ENCODE measurements at places on chromosomes 12 and 14. TPM values are rescaled to one million over a fixed set of nuclear protein-coding genes. Genes with fewer than 3 reads are reported as not detected.
A peak's percentile ranks its signal among the peaks of the same experiment; 100 is the strongest.

DNA sequence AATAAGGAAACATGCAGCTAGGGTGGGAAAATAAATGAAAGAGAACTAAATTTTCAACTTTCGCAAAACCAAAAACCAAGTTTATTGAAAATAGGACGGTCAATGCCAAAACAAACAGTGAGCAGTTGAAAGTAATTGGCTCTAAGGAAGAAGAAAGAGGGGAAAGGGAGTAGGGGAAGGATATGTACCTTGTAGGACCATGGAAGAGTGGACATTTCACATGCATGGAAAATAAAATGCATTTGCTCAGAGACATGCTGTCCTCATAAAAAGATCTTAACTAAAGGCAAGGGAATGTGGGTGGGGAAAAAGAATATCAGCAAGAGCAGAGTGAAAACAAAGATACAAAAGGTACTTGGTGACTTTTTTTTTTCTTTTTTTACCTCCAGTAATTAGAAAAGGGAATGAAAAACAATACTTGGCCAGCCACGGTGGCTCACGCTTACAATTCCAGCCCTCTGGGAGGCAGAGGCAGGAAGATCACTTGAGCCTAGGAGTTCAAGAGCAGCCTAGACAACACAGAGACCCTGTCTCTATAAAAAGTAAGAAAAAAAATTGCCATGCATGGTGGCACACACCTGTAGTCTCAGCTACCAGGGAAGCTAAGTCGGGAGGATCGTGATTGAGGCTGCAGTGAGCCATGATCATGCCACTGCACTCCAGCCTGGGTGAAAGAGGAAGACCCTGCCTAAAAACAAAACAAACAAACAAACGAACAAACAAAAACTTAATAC is 6.6 kb downstream of the TXNDC16 start:
- DNase-seq: no peak
- H3K4me3 ChIP-seq: no peak overlapping the region
- peaks cover 31% of the 10 kb centered on the region for H3K4me1 ChIP-seq
- peaks cover 4% of the 10 kb centered on the region for H3K36me3 ChIP-seq

METTL17 gene
- total RNA-seq: 59.7 TPM

DNA sequence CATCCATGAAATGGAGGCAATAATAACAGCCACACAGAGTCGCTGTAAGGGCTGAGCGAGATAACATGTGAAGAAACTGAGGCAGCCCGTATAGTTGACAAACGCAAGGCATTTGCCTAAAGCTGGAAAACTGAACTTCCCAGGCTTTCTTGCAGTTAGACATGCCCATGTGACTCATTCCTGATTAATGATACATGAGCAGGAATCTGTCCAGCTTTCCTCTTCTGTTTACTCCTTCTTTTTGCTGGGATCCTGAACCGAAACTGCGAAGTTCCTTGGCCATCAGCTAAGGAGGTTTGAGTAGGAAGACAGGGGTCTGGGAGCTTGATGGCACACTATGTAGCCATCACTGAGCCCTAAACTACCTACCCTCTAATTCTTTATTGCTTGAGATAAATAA is 52.2 kb downstream of the ST8SIA1 start:
- H3K36me3 ChIP-seq: peaks cover 19% of the 10 kb centered on the region
- no peak overlapping the region for H3K27ac ChIP-seq
- no peak overlapping the region for H3K4me3 ChIP-seq
- H3K4me1 ChIP-seq: no peaks in the 10 kb centered on the region
- DNase-seq: no peak
- peaks cover 22% of the 10 kb centered on the region for H3K27me3 ChIP-seq

DNA sequence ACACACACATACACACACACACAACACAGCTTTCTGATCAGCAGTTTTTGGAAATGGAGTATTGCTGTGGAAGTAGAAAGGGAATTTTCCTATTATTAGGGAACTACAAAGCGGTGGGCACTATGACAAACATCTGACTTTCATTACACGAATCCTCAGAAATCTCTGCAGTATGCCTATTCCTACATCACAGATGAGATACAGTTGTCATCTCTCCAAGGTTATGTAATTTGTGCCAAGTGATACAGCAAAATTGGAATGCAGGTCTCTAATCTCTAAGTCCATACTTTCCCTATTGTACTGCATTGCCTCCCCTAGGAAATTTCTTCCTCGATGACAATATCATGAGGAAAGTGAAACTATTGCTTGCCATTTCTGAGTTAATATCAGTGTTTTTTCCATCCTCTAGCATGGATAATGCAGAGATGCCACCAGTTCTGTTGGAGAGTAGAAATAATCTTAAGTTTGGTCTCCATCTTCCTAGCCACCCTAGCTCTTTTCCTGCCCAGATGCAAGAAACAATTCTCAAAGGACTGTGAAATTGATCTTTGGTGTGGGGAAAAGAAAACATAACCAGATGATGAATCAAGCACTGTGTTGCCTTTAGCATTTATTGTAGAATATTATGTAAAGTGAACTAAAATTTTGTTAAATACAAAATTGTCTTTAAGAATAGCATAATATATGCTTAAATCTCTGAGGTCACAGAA is 94.7 kb downstream of the ERGIC2 start:
- DNase-seq: no peak
- no peak overlapping the region for H3K4me3 ChIP-seq
- peaks cover 39% of the 10 kb centered on the region for H3K36me3 ChIP-seq
- H3K4me1 ChIP-seq: peaks cover 4% of the 10 kb centered on the region
- H3K27ac ChIP-seq: no peak overlapping the region

DNA sequence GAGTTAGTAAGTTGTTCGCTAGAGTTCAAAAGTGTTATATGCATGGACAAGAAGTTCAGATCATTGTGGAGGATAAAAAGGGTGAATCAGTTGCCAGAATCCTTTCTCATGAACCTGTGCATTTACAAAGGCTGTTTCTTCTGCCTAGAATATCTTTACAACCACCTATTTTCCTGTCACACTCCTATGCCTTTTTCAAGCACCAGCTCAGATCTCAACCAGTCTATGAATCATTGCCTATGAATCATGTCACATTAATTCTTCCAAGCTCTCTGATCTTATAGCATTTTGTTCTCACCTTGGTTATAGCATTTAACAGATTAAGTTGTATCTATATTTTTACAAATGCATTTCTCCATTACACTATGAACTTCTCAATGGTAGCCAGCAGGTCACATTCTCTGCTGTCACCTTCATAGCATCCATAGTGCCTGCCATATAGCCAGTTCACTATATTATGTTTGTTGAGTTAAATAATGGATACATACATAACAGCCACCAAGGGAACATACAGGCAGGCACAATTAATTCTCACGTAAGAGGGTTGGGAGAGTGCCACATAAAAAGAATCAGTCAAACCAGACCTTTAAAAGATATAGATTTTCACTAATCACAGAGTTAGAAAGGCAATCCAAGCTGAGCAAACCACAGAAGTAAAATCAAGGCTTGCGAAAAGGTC is 573.0 kb downstream of the FOXG1 start:
- H3K27ac ChIP-seq: no peak overlapping the region
- no peaks in the 10 kb centered on the region for H3K27me3 ChIP-seq
- no peak overlapping the region for H3K4me3 ChIP-seq
- no peaks in the 10 kb centered on the region for H3K4me1 ChIP-seq

DNA sequence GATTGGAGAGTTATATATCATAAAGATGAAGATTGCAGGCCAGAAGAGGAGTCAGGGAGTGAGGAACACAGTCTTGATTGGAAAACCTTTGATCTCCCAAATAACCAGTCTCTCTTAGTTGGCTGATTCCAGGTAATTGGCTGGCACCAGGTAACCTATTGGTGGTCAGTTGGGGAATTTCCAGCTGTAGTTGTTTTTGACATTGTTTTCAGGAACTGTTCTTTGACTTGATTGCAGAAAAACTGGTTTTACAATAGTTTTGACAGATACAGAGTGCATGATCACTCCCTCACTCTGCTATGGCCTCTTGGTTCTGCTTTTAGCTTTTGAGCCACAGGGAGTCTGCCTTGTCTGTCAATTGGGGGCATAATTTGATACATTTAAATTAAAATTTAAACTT is 71.6 kb downstream of the ZNF641 start:
- no peak for DNase-seq
- H3K27me3 ChIP-seq: peaks cover 7% of the 10 kb centered on the region
- H3K36me3 ChIP-seq: no peaks in the 10 kb centered on the region

- H3K36me3 ChIP-seq: no peaks in the 10 kb centered on the region
- H3K4me3 ChIP-seq: no peak overlapping the region
- DNase-seq: no peak
- H3K4me1 ChIP-seq: no peaks in the 10 kb centered on the region
These were observed 233.3 kb downstream of the CCDC59 start for GRCh38 chr12:82124711-82125380.

- DNase-seq: no peak
- no peaks in the 10 kb centered on the region for H3K36me3 ChIP-seq
- no peak overlapping the region for H3K4me3 ChIP-seq
- peaks cover 5% of the 10 kb centered on the region for H3K4me1 ChIP-seq
These were observed 24.6 kb upstream of the ITPR2 start for GRCh38 chr12:26857465-26858176.

PPFIA2 gene
- 2.0 TPM for total RNA-seq

GRCh38 chr12:26853303-26854030 is 20.5 kb upstream of the ITPR2 start:
- H3K27ac ChIP-seq: peak overlapping the region; percentile 19
- no peak overlapping the region for H3K4me3 ChIP-seq
- DNase-seq: no peak
- peaks cover 5% of the 10 kb centered on the region for H3K4me1 ChIP-seq

- no peak for DNase-seq
- peaks cover 16% of the 10 kb centered on the region for H3K36me3 ChIP-seq
- peaks cover 3% of the 10 kb centered on the region for H3K27me3 ChIP-seq
- H3K4me1 ChIP-seq: peaks cover 12% of the 10 kb centered on the region
- H3K4me3 ChIP-seq: peak overlapping the region; percentile 80
These were observed 6.7 kb downstream of the A2ML1 start for GRCh38 chr12:8829125-8829518.

DNA sequence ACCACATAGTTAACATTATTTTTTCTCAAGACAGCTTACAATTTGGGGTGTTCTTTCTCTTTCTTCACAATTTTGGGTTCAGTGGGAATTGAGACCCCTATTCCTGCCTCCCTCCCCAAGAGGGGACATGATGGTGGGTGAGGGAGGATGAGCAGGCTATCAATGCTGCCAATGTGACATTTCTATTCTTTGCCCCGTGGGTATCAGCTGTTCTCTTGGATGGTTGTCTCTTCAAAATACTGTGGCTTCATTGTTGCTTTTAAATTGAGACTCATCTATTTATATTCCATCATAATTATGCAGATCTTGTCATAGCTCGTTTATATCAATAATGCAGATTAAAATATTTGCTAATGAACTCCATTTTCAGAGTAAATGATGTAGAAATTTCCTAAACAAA is 56.5 kb upstream of the ANO4 start:
- H3K4me1 ChIP-seq: no peaks in the 10 kb centered on the region
- H3K36me3 ChIP-seq: no peaks in the 10 kb centered on the region
- no peak overlapping the region for H3K27ac ChIP-seq
- DNase-seq: no peak

GRCh38 chr14:34012978-34013720 is 62.3 kb upstream of the EGLN3 start:
- H3K36me3 ChIP-seq: no peaks in the 10 kb centered on the region
- H3K4me3 ChIP-seq: no peak overlapping the region
- peaks cover 2% of the 10 kb centered on the region for H3K27me3 ChIP-seq
- DNase-seq: no peak

AICDA gene
- not detected for total RNA-seq

KRT2 gene
- total RNA-seq: not detected

GRCh38 chr12:32089156-32089555 is 17.5 kb upstream of the BICD1 start:
- DNase-seq: no peak
- no peak overlapping the region for H3K4me3 ChIP-seq
- H3K36me3 ChIP-seq: peaks cover 7% of the 10 kb centered on the region
- peaks cover 3% of the 10 kb centered on the region for H3K4me1 ChIP-seq
- no peak overlapping the region for H3K27ac ChIP-seq

KRT4 gene
- total RNA-seq: 3,134 TPM

GRCh38 chr14:100069161-100069800 is 4.1 kb downstream of the EVL start:
- H3K36me3 ChIP-seq: peaks cover 14% of the 10 kb centered on the region
- peak overlapping the region; percentile 17 for H3K27ac ChIP-seq
- no peak overlapping the region for H3K4me3 ChIP-seq
- no peak for DNase-seq
- peaks cover 60% of the 10 kb centered on the region for H3K4me1 ChIP-seq

DNA sequence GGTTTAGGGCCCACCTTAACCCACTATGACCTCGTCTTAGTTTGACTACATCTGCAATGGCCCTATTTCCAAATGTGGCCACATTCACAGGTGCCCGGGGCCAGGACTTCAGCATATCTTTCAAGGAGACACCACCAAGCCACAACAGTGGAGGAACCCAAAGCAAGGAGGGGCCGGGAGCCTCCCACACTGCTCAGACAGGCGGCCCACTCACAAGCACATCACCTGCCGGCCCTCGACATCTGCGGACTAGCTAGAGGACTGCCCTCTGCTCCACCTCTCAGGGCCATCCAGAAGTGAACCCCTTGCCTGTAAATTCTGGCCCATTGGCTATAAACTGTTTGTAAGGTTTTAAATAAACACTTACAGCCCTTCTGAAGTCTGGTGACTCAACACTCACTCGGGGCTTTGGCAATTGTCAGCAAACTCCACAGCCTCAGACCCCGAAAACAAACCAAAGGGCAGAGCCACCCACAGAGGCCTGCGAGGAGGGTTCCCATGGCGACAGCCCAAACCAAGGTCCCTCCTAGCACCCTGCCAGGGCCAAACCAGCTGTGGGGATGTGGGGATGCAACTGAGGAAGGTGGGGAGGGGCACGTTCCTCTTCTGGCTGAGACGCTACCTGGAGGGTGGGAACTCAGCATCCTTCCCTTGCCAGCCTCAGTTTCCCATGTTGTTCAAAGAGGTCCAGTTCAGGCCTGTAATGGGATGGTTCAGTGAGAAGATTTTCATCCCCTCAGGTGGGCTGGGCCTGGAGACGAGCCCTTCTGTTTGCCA is 95.8 kb downstream of the DICER1 start:
- no peaks in the 10 kb centered on the region for H3K36me3 ChIP-seq
- no peaks in the 10 kb centered on the region for H3K27me3 ChIP-seq
- no peak overlapping the region for H3K27ac ChIP-seq
- no peak overlapping the region for H3K4me3 ChIP-seq
- peaks cover 17% of the 10 kb centered on the region for H3K4me1 ChIP-seq

DNA sequence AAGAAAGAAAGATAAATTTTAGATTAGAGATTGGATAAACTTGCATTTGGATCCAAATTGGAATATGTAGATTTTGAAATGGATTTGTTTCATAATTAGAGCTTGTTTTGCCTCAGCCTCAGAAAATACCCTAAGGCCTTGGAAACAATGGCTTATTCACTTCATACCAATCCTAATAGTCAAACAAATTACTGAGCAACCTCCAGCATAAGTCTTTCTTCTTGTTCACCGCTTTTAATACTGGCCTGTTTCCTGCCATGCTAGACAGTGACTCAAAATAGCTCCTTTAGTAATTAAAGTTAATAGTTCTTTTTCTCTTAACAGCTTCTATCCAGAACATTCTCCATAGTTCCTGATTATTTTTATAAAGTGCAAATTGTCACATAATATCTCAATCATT is 110.9 kb upstream of the DNM1L start:
- H3K4me3 ChIP-seq: no peak overlapping the region
- no peak for DNase-seq
- peaks cover 28% of the 10 kb centered on the region for H3K36me3 ChIP-seq
- H3K27me3 ChIP-seq: no peaks in the 10 kb centered on the region
- H3K4me1 ChIP-seq: peaks cover 15% of the 10 kb centered on the region

PZP gene
- total RNA-seq: 0.12 TPM

GRCh38 chr12:13595536-13596443 is 385.6 kb downstream of the GRIN2B start:
- no peaks in the 10 kb centered on the region for H3K36me3 ChIP-seq
- DNase-seq: no peak
- no peaks in the 10 kb centered on the region for H3K4me1 ChIP-seq
- no peak overlapping the region for H3K4me3 ChIP-seq
- peaks cover 33% of the 10 kb centered on the region for H3K27me3 ChIP-seq
